Hippocampal formation (tissue), 2 donors: ENCODE measurements at places on chromosomes 2 and 18.

GRCh38 chr18:21557607-21558253 lies 42.8 kb downstream of the ESCO1 start:
- no peak for DNase-seq

DNA sequence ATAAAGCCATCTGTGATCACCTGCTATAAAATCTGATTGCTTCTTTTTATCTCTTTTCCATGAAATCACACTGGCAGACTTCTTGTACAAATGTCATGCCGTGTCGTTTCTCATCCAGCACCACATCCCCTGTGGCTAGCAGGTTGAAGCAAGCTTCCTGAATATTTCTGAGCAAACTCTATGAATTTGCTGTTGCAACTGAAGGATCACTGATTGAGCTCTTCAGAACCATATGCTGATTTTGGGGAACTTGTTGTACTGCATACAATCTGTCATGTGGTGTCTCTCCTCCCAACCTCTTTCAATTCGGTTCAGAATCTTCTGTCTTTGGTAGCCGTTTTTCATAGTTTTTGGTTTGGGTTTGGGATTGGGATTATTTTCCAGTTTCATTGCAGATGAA lies 57.7 kb upstream of the RBMS1 start:
- DNase-seq, result no peak

DNA sequence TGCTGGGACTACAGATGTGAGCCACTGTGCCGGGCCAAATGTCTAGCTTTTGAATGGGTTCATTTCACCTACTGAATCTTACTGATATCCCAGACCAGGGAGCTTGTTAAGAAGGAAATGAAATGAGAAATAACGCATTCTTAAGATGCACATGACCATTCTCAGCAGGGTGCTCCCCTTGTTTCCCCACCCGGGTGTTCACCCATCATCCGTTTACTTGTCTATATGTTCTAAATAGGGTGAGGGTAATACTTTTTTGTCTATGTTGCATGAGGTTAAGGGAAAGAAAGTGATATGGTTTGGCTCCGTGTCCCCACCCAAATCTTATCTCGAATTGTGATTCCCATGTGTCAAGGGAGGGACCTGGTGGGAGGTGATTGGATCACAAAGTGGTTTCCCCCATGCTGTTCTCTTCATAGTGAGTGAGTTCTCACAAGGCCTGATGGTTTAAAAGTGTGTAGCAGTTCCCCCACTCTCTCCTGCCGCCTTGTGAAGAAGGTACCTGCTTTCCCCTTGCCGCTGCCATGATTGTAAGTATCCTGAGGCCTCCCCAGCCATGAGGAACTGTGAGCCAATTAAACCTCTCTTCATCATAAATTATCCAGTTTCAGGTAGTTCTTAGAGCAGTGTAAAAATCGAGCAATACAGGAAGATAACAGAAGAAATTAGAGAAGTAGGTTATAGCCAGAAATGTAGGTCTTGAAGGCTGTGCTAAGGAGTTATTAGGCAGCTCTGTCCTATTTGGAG lies 129.1 kb downstream of the DDX1 start:
- DNase-seq, result no peak

GRCh38 chr18:13025233-13025632 lies 34.1 kb downstream of the CEP192 start:
- DNase-seq, result no peak

DNA sequence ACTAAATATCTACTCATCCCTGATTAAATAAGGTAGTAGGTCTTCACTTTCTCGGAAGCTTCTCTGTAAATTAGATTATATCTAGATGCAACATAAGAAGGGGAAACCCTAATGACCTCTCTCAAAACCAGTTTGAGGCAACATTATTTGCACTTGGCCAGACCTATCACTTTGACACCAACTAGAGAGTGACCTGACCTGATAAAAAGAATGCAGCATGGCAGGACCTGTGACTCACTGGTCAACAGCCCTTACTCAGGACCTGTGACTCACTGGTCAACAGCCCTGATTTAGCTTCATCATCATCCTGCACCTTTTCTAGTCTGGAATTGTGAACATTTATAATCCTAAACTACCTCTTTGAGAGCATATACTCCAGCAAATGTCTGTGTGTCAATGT lies 1957.7 kb upstream of the CELF4 start:
- no peak for DNase-seq

GRCh38 chr18:54558609-54559585 lies 32.1 kb upstream of the DYNAP start:
- no peak for DNase-seq

DNA sequence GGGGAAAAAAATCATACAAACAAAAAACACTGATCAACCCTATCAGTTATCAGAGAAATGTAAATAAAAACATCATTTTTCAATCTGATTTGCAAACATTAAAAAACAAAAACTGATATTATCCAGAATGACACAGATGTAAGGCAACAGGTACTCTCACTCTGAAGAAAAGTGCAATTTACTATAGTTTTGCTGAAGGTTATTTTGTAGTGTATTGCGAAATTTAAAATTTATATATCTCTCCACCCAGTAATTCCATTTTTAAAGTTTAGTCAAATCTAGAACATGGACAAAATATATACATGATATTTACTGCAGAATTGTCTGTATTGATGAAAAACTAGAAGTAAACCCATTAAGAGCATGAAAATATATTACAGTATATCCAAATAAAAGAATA lies 79.8 kb downstream of the TRAPPC8 start:
- DNase-seq, result no peak
